Amniotic epithelial cell (primary cell): ENCODE measurements at places on chromosomes 5 and 9.
A peak's percentile ranks its signal among the peaks of the same experiment; 100 is the strongest.

GRCh38 chr5:58666598-58667581 lies 84.0 kb downstream of the RAB3C start:
- DNase-seq: peak; percentile 1

GRCh38 chr9:134553061-134553891 lies 88.3 kb upstream of the COL5A1 start:
- no peak for DNase-seq

DNA sequence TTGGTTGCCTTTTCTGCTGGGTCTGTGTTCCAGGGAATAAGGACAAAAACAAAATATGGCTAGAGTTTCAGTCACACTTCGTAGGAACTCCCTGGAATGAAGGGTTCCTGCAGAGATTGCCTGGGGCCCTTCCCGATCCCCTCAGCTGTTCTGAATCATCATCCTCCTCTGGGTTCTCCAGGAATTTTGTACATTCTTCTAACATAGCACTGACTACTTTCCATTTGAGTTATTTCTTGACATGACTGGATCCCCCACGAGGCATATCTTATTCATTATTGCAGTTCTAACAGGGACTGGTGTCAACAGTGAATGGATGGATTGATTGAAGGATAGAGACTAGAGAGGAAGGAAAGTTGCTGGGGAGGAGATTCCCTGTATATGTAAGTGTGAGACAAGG lies 49.2 kb upstream of the TNC start:
- peak; percentile 85 for DNase-seq

- DNase-seq: no peak
These were observed 8.4 kb upstream of the SLC2A6 start for GRCh38 chr9:133487331-133487725.

DNA sequence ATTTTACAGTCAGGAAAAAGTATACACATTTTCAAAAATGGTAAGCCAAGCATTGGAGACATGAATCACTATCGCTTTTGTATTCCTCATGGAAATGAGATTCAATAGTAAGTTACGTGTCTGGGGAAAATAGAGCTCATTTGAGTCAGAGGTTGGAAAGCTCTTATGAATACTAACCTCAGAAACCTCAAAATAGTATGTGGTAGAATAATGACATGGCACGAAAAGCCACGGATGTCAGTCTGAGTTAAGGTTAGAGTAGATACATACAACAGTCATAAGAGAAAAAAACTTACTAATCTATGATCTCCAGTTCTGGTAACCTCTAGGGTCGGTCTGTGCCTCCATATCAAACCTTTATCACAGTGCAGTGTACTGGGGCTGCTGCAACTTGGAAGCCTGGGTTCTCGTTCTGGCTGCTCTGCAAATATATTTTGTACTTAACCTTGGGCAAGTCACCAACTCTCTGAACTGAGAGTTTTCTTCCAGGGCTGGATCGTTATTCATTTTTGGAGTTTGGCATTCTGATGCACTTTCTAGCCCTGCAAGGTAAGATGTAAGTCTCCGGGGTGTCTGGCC lies 31.8 kb downstream of the MAP1B start:
- peak; percentile 96 for DNase-seq

- DNase-seq: peak; percentile 35
These were observed 77.7 kb downstream of the EBF1 start for GRCh38 chr5:159021901-159022556.

- no peak for DNase-seq
These were observed 248.3 kb upstream of the CCNG1 start for GRCh38 chr5:163189023-163189553.
